Caco-2 (cell line): ENCODE measurements at places on chromosomes 11 and 22. TPM values are rescaled to one million over a fixed set of nuclear protein-coding genes. Genes with fewer than 3 reads are reported as not detected.

The KRTAP5-11 gene
- total RNA-seq: not detected in 2 replicates

DNA sequence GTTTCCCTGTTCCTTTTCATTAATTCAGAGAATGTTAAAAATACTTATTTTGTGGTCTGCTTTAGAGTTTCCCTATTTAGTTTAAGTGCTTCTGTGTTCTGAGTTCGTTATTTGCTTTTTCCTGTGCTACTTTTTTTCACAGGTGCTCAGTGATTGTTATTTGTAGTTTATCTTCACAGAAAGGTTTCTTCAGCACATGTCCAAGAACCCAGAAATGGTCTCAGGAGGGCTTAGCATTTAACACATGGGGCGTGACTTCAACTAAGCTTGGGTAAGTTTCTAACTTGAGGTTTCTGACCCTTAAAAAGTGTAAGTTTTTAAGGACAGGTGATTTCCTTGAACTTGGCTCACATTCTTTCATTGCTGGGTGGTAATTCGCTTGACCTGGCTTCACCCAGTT lies 157.3 kb downstream of the AASDHPPT start:
- H3K4me1 ChIP-seq: 0 out of 2 replicates have a peak, but pooled peaks cover 6% of the 10 kb centered on the region
- no peaks in the 10 kb centered on the region for H3K27me3 ChIP-seq
- H3K4me3 ChIP-seq: no peak overlapping the region
- H3K36me3 ChIP-seq: no peaks in the 10 kb centered on the region
- H3K27ac ChIP-seq: no peak overlapping the region

The TCP11L1 gene
- total RNA-seq: 22.8 and 25.0 TPM in 2 replicates

- H3K4me1 ChIP-seq: no peaks in the 10 kb centered on the region
- no peak overlapping the region for H3K27ac ChIP-seq
- H3K4me3 ChIP-seq: no peak overlapping the region
These were observed 15.3 kb upstream of the SLCO2B1 start for GRCh38 chr11:75135651-75136050.

DNA sequence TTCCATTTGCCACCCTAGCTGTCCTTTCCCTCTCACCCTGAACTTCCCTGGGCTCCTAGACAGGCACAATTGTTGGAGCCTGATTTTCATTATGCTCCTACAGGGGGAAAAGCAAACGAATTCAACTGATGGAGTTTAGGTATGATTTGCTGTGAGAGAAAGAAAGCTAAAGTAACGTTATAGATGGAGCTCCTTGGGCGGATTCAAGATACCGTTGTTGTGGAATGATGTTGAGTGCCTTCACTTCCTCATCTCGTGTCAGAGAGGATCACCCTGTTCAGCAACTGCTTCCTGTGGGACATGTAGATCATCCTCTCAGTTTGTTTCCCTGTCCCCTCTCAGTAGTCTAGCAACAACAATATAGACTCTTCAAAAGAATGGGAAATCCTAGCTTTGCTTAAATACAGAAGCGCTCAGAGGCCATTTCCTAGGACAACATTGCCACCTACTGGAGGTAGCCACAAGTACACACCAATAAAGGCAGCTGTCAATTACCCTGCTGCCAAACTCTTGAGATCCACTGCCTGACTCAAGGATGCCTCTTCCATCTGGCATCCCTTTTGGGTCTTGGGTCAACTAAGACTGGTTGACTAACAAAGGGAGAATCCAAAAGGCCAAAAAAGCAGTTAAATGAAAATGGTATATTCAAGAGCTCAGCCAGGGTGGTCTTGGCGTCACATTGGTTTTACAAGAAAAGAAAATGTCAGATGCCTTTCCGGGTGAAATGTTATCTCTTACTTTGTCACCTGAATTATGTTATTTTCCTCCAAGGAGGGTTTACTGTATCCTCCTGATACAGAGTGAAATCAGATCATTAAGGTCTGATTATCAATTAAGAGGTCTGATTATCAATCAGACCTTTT lies 13.5 kb upstream of the DTX4 start:
- peaks cover 16% of the 10 kb centered on the region for H3K4me1 ChIP-seq
- H3K27ac ChIP-seq: no peak overlapping the region
- H3K36me3 ChIP-seq: no peaks in the 10 kb centered on the region
- DNase-seq: peak; percentile 68

The APOL3 gene
- 0.35 TPM in 1 of 2 replicates, not detected in the other for total RNA-seq

- no peak overlapping the region for H3K27ac ChIP-seq
- H3K36me3 ChIP-seq: no peaks in the 10 kb centered on the region
- no peaks in the 10 kb centered on the region for H3K27me3 ChIP-seq
- H3K4me1 ChIP-seq: no peaks in the 10 kb centered on the region
These were observed 866.0 kb downstream of the BRD1 start for GRCh38 chr22:48961705-48962104.

DNA sequence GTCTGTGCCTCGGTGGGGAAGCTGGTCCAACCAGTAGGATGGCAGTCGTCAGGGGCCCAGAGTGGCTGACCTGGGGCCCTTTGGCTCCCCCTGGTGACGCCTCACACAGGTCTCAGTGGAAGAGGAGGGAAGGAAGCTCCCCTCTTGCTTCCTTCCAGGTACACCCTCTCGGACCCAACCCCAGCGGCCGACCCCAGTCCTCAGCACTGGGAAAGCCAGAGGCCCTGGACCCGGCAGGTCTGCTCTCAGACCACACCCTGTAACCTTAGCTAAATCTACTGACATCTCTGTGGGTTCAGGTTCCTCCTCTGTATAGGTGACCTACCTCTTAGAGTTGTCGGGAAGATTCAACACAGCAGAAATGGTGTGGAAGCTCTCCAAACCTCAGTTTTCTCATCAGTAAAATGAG lies 3.4 kb upstream of the SCUBE1 start:
- no peaks in the 10 kb centered on the region for H3K36me3 ChIP-seq
- H3K4me1 ChIP-seq: no peaks in the 10 kb centered on the region
- peaks cover 3% of the 10 kb centered on the region; the same call in 1 of the 2 replicates for H3K27me3 ChIP-seq
- peak; percentile 58 for DNase-seq

The APOL2 gene
- total RNA-seq: 7.9 and 10.0 TPM in 2 replicates
